Germinal center (tissue), 1 donor: ENCODE measurements at places on chromosomes 7 and 10.
A peak's percentile ranks its signal among the peaks of the same experiment; 100 is the strongest.

GRCh38 chr7:70698219-70698832 is 433.6 kb upstream of the GALNT17 start:
- DNase-seq = peak; percentile 36

- no peak for DNase-seq
Observed at GRCh38 chr7:143147070-143147469, 15.2 kb downstream of the PIP start.

DNA sequence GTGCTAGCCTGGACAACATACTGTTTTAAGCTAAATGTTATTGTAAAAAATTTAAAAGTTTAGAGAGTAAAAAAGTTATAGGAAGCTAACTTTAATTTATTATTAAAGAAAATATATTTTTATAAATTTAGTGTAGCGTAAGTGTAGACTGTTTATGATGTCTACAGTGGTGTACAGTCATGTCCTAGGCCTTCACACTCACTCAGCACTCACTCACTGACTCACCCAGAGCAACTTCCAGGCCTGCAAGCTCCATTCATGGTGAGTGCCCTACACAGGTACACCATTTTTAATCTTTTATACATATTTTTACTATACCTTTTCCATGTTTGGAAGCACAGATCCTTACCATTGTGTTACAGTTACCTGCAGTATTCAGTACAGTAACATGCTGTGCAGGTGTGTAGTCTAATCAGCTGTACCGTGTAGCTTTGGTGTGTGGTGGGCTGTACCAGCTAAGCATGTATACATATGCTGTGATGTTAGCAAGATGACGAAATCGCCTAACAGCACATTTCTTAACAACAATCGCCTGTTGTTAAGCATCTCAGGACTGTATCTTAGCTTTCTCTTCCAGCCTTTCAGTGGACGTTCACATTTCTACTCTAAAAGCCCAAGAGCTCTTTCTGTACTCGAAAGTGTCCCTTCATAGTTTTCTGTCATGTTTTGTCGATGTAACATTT is 12.5 kb downstream of the RNF32 start:
- no peak for DNase-seq

DNA sequence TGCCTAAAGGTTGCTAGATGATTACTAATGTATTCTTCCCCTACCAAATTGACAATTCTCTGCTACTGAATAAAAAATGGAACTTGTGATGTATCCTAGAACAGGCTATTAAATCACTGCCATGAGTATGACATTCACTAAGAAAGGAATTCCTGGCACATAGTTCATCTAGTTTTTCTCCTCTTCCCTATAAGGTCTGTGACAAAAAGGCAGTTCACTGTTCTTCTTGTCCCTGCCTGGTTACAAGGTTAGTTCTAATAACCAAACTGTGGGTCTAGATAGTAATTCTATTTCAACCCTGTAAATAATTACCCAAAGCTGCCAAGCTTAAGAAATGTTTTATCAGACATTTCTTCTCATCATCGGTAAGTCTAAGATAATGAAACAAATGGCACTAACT is 245.6 kb downstream of the BICC1 start:
- DNase-seq = no peak

DNA sequence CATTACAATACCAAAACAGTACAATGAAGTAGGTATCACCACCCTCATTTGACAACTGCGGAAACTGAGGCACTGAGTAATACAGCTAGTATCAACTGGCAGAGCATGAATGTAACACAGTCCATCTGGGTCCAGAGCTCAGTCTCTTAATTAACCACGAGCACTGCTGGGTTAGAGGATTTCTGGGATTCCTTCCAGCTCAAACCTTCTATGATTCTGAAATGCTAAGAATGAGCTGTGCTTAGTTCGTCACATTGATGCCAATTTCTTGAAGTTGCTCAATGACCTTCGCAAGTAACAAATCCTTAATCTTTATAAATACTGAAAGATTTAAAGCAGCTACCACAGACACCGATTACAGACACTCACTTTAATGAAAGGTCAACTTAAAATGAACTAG is 62.5 kb downstream of the SGMS1 start:
- DNase-seq = no peak

DNA sequence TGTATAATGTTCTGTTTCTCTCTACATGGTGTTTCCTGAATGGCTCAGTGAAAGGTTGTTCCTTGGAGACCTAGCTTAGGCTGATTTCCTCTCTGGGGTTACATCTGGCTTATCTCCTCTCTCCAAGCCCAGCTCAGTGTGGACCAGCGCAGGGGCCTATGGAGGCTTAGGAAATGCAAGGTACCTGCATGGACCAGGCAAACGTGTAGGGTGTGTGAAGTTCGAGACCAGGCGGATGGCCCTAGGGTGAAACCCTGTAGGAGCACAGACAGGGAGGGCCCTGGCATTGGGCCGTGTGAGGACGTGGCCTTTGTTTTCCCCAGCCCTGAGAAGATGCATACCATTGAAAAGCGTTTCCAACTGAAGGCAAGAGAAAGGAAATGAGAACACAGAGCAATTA is 59.0 kb downstream of the DOCK1 start:
- DNase-seq = no peak

DNA sequence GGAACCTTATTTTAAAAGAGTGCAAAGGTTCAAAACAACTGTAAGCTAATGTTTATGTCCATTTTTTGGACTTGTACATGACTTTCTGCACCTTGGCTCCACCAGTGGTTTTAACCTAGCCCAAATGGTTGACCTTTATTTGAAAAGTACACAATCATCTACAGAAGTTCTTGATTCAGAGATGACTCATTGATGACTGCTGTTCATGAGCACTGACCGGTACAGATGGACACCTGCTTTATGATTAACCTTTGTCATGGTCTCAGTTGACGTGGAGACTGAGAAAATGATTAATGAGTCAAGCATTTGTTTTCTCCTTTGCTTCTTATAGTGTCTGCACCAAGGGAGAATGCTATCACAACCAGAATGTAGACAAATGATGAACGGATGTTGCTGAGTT is 55.7 kb upstream of the PTER start:
- DNase-seq = no peak

DNA sequence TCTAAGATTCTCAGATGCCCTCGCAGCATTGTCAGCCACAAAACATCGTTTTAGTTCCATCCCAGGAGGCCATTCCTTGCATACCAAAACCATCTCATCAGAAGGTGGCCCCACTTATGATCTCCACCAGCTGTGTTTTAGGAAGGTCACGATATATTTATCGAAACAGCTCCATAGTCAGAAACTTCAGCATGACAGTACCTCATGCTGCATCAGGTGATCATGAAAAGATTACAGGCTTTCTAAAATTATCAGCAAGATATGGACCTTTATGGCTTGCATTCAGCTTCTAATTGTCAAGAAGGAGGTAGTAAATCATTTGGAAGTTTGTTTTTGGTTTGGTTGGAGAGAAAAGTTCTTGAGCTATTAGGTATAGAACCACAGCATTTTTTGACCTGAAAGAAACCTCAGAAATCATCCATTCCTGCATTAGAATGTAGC is 20.0 kb downstream of the JAZF1 start:
- DNase-seq = no peak

GRCh38 chr10:71290806-71291527 is 28.1 kb upstream of the SLC29A3 start:
- no peak for DNase-seq

- DNase-seq = no peak
Observed at GRCh38 chr7:130087364-130087763, 17.0 kb downstream of the KLHDC10 start.

DNA sequence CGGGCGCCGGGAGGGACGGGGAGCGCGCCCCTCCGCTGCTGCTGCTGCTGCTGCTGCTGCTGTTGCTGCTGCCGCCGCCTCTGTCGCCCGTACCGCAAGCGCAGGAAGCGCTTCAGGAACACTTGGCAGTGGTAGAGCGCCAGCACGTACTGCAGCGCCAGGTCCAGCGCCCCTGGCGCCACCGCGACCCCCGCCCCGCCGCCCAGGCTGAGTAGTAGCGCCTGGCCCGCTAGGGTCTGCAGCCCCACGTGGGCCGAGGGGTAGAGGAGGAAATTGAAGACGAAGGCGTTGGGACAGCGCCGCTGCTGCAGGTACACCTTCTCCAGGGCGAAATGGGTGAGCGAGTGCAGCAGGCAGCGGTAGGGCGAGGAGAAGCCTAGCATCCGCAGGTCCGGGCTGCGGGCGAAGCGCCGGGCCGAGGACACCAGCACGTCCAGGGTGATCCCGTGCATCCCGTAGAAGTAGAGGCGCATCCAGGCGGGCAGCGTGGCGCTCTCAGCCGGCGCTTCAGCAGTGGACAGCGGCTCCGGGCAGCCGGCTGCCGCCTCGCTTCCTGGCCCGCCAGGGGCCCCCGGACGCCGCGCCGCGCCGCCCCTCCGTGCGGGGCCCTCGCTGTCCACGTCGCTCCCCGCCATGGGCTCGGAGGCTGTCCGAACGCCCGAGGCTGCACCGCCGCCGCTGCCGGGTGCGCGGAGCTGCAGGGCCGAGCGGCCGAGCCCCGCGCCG is at the start of gene TMEM229A:
TSS of gene TMEM229A (minus strand) at position 699 of the 726 bp plus-strand sequence. CDS start at position 635, 64 bp downstream.
- DNase-seq = peak; percentile 2

GRCh38 chr10:88783724-88784123 is 18.8 kb upstream of the LIPM start:
- no peak for DNase-seq

- no peak for DNase-seq
Observed at GRCh38 chr10:75231672-75232581, 3.8 kb downstream of the COMTD1 start.

DNA sequence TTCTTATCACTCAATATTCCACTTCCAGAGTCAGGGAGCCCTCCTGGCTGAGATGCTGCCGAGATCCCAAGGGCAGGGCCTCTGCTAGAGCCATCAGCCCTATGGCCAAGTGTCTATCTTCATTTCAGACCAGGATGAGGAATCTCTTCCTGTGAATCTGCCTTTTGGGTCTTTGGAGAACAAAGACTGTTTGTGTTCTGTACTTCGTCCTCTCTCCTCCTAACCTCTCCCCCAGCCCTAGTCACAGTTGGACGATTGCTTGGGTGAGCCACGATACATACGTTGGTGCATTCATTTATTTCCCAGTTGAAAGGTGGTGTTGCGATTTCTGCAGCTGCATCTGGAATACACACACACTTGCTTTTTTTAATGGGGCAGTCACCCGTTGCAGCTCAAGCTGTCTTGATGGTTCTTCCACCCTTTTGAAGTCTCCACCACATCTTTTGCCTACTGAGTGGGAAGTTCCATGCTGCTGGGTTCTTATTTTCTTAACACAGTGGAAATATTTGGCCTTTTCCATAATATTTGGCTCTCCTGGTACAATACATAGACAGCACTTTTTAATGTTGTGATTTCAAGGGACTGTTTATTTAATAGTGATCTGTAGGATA is 26.7 kb downstream of the SH3PXD2A start:
- no peak for DNase-seq

GRCh38 chr7:85001495-85002345 is 185.1 kb downstream of the SEMA3D start:
- no peak for DNase-seq

- DNase-seq = no peak
Observed at GRCh38 chr7:140639366-140640053, 1.1 kb downstream of the DENND2A start.

GRCh38 chr10:58833771-58834561 is 321.3 kb downstream of the BICC1 start:
- no peak for DNase-seq

GRCh38 chr10:6045314-6045848 is 16.8 kb downstream of the IL2RA start:
- no peak for DNase-seq

GRCh38 chr7:157468221-157469111 is 131.7 kb downstream of the DNAJB6 start:
- no peak for DNase-seq

DNA sequence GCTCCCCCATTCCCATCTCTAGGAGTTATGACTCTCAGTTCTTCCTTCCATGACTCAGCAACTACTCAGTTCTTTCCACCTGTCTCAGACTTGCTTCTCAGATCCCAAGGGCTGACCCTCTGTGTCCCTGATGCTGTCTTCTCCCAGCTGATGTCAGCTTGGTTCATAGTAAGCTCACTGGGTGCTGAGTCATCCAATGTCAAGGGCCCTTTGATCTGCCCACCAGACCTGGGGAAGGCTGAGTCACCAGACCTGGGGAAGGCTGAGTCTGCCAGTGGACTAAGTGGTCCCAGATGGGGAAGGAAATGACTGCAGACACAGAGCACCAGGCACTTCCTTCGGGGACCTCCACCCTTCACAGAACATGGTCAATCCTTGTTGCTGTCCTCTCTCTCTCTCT is 76.1 kb upstream of the ZEB1 start:
- no peak for DNase-seq

DNA sequence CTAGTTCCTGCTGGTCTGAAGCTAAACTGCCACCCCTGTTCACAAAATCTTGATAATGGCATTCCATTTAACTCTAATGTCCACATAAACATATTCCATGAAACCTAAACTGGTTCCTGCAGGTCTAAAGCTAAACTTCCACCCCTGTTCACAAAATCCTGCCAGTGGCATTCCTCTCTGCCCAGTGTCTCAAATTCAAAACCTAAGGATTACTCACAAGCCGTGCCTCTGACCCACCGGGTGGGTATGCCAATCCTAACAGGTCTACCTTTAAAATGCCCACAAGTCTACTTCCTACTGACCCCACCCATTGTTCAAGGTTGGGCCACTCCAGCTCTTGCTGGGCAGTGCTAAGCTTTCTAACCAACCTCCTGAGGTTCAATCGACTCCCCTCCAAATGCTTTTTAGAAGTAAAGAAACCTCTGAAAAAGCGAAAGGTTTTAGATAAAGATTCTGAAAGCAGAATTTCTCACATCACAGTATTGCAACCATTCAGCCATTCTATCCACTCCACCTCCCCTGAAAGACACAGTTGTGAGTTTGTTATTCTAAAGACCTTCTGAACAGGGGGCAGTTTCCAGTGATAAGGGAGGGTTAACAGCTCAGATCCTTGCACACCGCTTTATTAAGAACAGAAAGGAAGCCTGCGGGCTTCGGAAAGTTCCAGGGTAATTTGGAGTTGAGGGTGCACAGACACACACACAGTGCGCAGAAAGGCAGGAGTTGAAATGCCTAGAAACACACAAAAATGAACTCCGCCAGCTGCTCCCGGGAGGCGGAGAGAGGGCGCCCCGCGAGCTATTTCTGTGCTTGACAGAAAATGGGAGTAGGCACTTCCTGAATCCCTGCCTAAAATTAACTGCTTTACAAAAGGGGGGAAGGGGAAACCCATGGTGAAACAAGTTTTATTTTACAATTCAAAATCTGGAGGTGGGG is 87.7 kb downstream of the TNS3 start:
- no peak for DNase-seq

- DNase-seq = no peak
Observed at GRCh38 chr7:100109521-100110163, 8.2 kb downstream of the AP4M1 start.

GRCh38 chr7:332646-333392 is 42.8 kb downstream of the FOXL3 start:
- peak; percentile 70 for DNase-seq

- peak; percentile 13 for DNase-seq
Observed at GRCh38 chr10:134247-135131, 766 bp upstream of the ZMYND11 start.

- DNase-seq = peak; percentile 57
Observed at GRCh38 chr7:2403718-2404648, 572 bp downstream of the CHST12 start.

GRCh38 chr10:82277591-82277990 is 402.6 kb downstream of the NRG3 start:
- DNase-seq = no peak
